ENCODE measurements at places on chromosomes 11 and 22.

- DNase-seq: no peak
Observed at GRCh38 chr11:118321386-118322082, 17.0 kb downstream of the CD3E start.

DNA sequence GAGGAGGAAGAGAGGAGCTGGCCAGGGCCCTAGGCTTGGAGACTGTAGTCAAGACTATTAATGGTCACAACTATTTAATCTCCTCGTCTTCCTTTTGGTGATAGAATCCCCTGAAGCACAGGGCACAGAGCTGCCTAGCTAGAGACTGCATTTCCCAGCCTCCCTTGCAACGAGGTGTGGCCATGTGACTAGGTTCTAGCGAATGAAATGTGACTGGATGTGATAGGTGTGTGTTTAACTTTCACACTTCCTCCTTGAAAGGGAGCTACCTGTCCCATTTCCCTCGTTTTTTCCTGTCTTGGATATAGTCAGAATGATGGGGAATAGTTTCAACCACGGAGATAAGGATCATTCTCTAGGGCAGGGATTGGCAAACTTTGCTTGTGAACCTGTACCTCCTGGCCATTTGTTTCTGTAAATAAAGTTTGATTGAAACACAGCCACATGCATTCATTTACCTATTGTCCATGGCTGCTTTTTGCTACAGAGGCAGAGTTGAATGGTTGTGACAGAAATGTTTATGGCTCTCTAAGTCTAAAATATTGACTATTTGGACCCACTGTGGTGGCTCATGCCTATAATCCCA lies 313.5 kb downstream of the MIAT start:
- no peak for DNase-seq

DNA sequence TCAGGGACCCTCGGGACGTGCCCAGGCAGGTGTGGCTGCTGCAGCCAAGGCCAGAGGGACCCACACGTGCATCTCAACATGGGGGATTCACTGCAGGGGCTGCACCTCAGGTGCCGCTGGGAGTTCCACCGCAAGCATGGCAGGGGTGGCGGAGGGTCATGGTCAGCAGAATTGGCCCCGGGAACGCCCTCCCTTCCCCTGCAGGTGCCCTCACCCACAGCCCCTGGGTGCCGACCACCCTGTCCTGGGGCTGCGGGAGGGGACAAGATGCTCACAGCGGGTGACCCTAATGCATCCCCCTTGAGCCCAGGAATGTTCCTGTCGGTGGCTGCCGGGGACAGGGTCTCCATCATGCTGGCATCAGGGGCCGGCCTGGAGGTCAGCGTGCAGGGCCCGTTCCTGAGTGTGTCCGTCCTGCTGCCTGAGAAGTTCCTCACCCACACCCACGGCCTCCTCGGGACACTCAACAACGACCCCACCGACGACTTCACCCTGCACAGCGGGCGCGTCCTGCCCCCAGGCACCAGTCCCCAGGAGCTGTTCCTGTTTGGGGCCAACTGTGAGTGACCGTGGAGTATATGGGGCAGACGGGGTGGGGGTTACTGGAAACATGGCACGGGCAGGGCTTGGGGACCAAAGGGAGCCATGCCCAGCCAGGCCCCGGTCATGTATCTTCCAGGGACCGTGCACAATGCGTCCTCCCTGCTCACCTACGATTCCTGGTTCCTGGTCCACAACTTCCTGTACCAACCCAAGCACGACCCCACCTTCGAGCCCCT lies 5.8 kb downstream of the SUSD2 start:
- no peak for DNase-seq

- no peak for DNase-seq
Observed at GRCh38 chr11:47348859-47349258, 3.6 kb downstream of the MYBPC3 start.

- no peak for DNase-seq
Observed at GRCh38 chr22:29028468-29028867, 33.2 kb downstream of the C22orf31 start.

DNA sequence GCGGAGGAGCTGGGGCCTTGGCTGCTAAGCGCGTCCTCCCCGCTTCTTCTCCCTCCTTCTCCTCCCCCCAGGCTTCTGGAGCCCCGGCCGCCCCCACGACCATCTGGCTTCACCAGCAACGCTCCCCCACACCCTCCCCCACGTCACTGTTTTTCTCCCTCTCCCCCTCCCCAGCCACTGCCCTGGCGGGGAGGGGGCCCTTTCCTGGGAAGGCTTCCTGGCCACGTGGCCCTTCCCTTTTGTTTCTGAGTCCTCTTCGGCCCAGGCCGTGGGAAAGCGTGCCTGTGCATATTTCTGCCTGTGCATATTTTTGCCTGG lies 27.7 kb downstream of the RTN4R start:
- peak; percentile 78 for DNase-seq

DNA sequence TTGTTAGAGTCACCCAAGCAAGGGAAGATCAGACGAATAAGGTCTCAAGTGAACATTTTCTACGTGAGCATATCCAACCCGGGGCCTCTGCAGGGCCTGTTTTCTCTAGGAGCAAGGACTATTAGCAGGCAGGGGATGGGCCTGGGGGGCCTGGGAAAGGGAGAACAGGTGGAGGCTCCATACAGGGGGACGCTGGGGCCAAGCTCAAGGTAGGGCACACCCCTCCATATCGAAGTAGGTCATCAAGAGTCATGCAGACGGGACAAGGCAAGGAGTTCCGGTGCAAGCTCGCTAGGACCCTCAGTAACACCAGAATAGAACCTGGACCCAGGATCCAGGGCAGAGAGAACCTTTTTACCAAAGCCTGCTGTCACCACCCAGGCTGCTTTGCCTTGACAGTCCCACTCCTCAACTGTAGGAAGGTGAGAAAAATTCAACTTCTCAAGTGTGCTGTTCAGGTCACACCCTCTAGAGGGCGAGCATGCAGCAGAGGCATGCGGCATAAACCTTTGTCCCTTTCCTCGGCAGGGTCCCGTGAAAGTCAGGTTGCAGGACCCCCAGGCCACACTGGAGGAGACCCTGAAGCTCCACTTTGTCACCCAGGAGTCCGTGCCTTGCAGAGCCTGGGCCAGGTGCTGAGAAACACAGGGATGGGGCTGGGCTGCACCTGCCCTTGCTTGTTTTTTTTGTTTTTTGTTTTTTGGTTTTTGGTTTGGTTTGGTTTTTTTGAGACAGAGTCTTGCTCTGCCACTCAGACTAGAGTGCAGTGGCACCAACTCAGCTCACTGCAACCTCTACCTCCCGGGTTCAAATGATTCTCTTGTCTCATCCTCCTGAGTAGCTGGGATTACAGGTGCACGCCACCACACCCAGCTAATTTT lies 8.6 kb upstream of the APOBEC3B start:
- DNase-seq: no peak

DNA sequence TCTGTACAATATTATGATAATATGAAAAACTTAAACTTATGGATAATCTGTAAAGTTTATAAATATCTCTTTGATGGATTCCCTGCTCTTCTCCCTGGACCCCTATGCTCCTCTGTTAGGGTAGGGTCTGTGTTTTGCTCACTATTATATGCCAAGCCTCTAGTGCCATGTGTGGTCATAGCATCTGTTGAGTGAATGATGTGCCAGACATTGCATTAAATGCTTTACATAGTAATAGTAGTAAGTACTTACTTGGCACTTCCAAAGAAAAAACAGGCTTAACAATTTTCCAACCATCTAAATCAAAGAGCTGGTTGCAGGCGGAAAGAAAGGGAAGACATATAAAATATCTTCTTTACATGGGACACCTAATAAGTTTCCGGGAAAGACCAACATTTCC lies 46.8 kb downstream of the LGR4 start:
- DNase-seq: no peak

GRCh38 chr22:26394777-26395176 lies 34.3 kb upstream of the ASPHD2 start:
- DNase-seq: no peak
